ENCODE measurements at places on chromosomes 16 and 17. TPM values are rescaled to one million over a fixed set of nuclear protein-coding genes. Genes with fewer than 3 reads are reported as not detected.

LITAFD gene
- polyA plus RNA-seq = not detected

PLEKHH3 gene
- 74.4 TPM for polyA plus RNA-seq

TPPP3 gene
- 10.0 TPM for polyA plus RNA-seq

CCL16 gene
- polyA plus RNA-seq = 0.15 TPM

GRCh38 chr16:90031186-90031930 is 12.1 kb upstream of the DBNDD1 start:
- DNase-seq = no peak
- H3K4me3 ChIP-seq = no peak overlapping the region
- H3K36me3 ChIP-seq = peaks cover 10% of the 10 kb centered on the region
- no peak overlapping the region for H3K27ac ChIP-seq

DNA sequence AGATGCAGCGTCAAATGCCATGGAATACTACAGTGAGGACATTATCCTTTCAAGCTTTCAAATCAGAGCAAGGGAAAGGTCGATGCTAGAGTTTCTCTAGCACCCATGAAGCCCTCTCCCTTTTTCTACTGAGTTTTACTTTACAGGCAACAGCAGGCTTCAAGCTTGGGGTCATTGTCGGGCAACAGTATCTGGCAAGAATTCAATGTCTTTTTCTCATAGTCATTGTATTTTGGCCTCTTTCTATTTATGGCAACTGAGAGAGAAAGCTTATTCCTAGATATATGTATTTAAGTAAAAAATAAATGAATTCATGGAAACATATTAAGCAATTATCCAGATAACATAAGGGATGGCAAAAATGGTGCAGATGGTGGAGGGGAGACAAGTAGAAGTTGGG is 364 bp upstream of the CETP start:
- no peaks in the 10 kb centered on the region for H3K36me3 ChIP-seq
- no peaks in the 10 kb centered on the region for H3K27me3 ChIP-seq
- no peak overlapping the region for H3K4me3 ChIP-seq
- DNase-seq = no peak

DNA sequence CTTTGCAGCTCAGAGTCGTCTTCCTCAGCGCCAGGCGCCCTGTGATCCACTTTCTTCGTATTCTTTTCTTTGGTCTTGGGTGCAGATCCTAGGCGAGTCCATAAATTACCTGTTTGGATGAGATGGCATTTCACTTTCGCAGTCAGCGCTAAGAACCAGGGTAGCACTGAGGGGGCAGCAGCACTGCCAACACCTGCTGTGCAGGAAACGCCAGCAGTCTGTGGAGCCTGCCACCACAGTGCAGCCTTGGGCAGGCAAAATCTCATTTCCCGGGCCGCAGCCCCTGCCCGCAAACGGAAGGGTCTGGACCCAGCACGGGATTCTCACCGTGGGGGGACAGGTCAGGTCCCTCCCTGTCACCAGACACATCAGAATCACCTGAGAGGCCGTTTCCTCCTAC is 12.2 kb upstream of the ITGAE start:
- DNase-seq = no peak
- H3K4me1 ChIP-seq = no peaks in the 10 kb centered on the region
- H3K36me3 ChIP-seq = peaks cover 100% of the 10 kb centered on the region

- H3K36me3 ChIP-seq = peaks cover 78% of the 10 kb centered on the region
- H3K27me3 ChIP-seq = no peaks in the 10 kb centered on the region
- DNase-seq = no peak
- no peak overlapping the region for H3K27ac ChIP-seq
- H3K4me1 ChIP-seq = peaks cover 44% of the 10 kb centered on the region
These were observed 4.0 kb downstream of the C1QBP start for GRCh38 chr17:5434984-5435383.
